Colonic mucosa (tissue), 4 donors: ENCODE measurements at places on chromosomes 4 and X. TPM values are rescaled to one million over a fixed set of nuclear protein-coding genes. Genes with fewer than 3 reads are reported as not detected.

DNA sequence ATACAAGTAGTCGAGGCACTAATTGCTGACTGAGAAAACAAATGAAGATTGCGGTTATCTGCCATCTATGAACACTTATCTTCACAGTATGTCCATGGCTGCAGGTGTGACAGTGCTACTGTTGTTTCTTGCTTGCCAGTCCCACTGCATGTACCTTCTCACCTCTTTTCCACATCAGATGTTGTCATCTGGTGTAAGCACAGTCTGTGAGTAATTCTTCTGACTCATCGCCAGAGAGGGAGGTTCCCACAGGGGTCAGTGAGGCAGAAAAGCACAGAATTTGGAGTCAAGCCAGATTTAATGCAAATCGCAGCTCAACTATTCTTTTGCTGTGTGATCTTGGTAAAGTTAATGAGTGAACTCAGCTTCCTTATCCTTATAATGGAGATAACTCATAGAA, 144.4 kb downstream of the GLRA2 start:
- DNase-seq = peak; percentile 20

DNA sequence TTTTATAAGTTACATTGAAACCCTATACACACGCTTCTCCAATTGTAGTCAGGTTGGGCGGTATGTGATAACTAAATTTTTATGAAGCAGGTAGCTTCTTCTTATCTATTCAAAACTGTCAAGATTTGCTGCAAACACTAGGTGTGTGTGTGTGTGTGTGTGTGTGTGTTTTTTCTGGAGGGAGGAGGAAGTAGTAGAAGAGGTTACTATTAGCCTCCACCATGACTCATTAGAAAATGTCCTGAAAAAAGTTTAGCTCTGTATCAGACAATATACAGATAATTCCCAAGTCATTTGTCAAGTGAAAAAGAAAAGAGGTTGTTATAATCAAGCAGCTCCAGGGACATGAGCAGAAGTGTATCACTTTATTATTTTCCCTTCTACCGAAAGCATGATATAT, 33.9 kb downstream of the PCDH7 start:
- no peak for DNase-seq

DNA sequence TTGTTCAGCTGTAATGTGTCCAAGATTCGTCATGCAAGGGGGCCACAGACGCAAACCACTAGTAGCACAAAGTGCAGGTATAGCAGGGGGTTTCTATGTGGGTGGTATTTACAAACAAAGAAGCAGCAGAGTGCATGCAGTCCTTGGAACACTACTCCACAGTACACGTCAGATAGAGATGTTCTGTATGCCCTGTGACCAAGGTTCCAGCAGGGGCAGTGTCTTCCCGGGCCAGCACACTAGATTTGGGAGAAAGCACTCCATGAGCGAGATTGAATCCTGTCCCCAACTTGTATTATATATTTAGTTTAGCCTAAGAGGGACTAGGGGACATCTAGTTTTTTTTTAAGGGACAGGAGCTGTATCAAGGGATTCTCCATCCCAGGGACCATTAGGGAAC, 54.4 kb upstream of the ESX1 start:
- DNase-seq = no peak

DNA sequence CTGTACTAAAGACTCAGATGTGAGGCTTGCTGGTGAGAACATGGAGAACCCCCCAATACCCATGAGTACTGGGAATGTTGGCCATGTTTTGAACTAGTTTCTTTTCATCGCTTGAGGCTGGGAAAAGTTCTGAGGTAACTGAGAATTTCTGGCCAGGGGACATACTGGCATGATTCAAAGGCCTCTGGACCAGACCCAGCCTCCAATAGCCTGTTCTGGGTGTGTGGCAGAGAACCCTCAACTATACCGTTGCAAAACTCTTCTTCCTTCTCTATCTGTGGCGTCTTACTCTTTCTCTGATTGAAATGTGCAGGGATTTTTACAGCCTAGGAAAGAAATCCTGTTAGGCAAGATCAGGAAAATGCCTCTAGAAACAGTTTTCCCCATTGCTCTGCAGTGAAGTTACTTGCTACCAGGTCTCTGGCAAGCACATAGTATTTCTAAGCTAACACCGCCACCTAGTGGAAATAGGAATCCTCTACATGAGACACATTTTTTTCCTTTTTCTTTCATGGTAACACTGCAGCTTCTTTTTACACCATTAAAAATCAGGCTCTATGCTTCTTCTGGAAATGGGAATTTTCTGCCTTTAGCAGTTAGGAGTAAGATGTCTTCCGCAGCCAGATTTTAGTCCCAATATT, 170.7 kb upstream of the ZCCHC13 start:
- DNase-seq = peak; percentile 27

GRCh38 chr4:33060674-33061542, 2340.7 kb downstream of the PCDH7 start:
- DNase-seq = peak; percentile 34

DNA sequence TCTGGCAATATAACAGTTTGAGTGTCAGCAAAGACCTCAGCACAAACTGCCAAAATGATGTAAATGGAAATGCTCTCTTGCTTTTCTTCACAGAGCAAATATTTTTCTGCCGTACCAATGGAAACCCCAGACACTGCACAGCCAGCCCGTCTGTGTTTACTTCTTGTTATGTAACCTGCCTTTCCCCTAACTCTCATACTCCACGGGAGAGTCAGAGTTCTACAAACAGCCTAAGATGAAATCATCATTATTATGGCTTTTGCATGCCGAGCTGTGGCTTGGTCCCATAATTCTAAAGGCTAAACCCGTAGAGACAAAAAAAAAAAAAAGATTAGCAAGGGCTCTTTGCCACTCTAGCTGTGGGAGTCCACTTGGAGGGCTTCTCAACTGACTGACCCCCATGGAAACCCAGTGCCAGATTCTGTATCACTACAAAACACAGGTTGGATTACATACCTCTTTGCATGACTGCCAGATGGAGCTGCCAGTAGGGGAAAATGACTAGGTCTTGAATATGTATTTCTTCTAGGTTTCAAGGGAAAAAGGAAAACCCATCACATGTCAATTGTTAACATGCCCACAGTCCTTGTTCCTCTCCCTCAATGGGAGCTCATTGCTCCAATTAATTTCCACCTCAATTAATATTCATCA, 197.2 kb upstream of the CNKSR2 start:
- no peak for DNase-seq

GRCh38 chr4:8200302-8200975, 1.3 kb downstream of the SH3TC1 start:
- DNase-seq = no peak

DNA sequence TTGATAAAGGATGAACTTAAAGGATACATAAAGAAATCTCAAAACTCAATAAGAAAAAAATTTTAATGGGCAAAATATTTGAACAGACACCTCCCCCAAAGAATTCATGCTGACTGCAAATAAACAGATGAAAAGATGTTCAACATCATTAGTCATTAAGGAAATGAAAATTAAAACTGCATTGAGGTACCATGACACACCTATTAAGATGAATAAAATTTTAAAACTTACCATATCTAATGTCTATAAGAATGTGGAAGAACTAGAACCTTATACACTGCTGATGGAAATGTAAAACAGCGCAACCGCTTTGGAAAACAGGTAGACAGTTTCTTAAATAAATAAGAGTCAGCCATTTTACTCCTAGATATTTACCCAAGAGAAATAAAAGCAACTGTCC, 266.8 kb upstream of the TET2 start:
- no peak for DNase-seq

DNA sequence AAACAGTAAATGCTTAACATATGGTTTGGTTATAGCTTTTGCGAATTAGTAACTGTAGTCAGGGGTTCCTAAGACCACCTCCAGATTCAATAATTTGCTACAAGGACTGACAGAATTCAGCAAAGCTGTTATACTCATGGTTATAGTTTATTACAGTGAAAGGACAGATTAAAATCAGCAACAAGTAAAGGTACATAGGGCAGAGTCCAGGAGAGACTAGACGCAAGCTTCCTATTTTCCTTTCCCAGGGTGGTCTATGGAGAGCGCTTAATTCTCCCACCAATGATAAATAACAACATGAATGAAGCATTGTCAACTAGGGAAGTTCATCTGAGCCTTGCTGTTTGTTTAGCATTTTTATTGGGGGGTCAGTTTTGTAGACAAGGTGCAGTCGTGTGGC, 5.9 kb downstream of the NSUN7 start:
- DNase-seq = no peak

GRCh38 chrX:69815063-69815462, 199.2 kb downstream of the EDA start:
- DNase-seq = no peak

DNA sequence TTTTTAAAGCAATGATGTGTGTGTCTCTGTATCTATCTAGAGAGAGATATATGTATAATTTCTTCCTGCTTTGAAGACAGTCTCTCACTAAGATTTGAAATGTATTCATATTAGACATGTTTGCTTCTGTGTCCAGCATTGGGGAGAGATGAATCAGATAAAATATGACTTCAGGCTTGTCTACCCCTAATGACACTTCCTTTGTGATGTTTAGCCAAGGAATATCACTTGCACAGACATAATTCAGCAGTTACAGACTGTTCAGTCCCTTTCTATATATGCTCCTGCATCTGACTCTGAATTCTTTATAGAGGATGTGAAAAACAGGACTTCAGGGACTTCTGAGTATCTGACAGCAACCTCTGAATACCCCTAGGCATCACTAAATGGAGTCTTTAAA, 158.4 kb downstream of the DCLK2 start:
- no peak for DNase-seq

- DNase-seq = no peak
These were observed 745.4 kb downstream of the TECRL start for GRCh38 chr4:63663870-63664269.

DNA sequence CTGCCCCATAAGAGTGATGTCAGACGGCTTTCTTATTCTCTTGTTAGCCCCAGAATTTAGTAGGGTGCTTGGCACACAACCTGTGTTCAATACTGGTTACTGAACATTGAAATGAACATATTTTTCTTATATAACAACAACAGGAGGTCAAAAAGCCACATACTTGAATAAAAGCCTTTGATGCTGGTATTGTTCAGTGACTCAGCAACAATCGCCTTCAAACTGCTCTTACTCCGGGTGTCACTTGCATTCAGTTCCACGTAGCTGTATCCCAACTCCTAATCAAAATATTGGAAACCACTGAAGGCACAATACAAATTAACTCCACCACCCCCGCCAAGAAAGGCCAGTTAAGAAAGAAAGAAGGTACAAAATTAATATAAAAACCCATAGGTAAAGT, 61.5 kb downstream of the RFC1 start:
- no peak for DNase-seq

DNA sequence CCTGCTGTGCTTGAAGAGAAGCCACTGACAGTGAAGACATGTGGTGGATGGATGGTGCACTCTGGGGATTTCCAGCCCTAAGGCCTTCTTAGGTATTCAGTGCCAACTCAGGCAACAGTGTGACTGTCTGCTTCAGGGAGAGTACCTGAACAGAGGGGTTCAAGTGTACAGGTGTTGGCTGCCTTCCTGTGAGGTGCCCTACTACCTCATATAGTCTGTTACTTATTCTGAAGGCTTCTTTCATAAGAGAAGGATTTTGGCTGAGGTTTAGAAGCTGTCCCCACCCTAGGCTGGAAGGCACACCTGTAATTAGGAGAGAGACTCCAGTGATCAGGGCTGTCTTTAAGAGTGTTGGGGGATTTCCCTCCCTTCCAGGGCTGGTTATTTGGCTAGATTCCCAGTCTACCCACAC, 1.8 kb downstream of the FTHL17 start:
- no peak for DNase-seq

- DNase-seq = no peak
These were observed 1.7 kb upstream of the TMEM271 start for GRCh38 chr4:577499-578450.

- no peak for DNase-seq
These were observed 126.5 kb downstream of the UGT8 start for GRCh38 chr4:114725066-114725465.

DNA sequence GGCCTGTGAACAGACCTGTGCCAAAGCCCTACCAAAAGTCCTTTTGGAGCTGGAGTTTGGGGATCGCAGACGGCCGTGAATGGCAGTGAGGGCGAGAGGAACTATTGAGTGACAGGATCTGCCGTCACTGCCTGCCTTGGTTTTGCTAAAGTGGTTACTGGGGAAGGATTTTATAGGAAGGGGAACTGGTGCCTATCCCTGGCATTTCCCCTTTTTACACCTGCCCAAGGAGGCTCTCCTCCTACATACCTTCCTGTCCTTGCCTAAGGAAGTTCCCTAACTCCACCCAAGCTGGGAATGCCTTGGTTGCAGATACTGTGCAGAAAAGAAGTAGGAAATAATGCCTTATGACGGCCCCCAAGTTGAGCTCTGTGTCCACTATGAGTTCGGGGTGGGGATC, 14.5 kb downstream of the LONRF3 start:
- no peak for DNase-seq

DNA sequence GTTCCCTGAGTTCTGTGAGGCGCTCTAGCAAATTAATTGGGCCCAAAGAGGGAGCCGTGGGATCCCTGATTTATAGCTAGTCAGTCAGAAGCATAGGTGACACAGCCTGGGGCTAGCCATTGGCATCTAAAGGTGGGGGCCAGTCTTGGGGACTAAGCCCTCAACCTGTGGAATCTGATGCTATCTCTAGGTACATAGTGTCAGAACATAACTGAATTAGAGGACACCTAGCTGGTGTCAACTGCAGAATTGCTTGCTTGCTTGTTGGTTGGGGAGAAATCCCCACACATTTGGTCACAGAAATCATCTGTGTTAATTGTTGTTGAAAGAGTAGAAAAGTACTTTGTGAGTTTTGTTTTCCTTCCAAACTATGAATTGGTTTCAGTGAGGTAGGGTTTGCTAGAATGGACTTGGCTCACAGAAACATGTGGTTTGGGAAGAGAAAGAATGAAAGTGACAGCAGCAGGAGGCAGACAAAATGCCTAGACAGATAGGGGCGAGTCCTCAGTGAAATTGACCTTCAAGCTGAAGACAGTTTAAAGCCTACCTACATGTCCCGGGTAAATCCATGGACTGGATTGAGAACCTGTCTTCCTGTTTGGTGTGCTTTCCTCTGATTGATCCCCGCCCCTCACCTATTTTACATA, 12.8 kb upstream of the GPR82 start:
- no peak for DNase-seq

The C1QTNF7 gene
- total RNA-seq = 4.2 TPM

The FAM9A gene
- total RNA-seq = not detected

The SEC24B gene
- 39.5 TPM for total RNA-seq

The GAGE13 gene
- total RNA-seq = not detected

The LYAR gene
- total RNA-seq = 16.7 TPM

The GCNA gene
- total RNA-seq = 0.85 TPM

The GNRHR gene
- not detected for total RNA-seq

The FAM9B gene
- not detected for total RNA-seq

The DKK2 gene
- not detected for total RNA-seq

The ZFP92 gene
- 0.10 TPM for total RNA-seq

The CCNA2 gene
- total RNA-seq = 15.6 TPM

The LDB2 gene
- total RNA-seq = 7.9 TPM
